ENCODE measurements at places on chromosomes 12 and 14. TPM values are rescaled to one million over a fixed set of nuclear protein-coding genes. Genes with fewer than 3 reads are reported as not detected.

The GPRC5A gene
- 0.34 TPM for total RNA-seq

The TMPRSS12 gene
- not detected for total RNA-seq

The PIANP gene
- 0.37 TPM for total RNA-seq

The CMKLR1 gene
- total RNA-seq: not detected

GRCh38 chr14:85221832-85222231 is 308.1 kb upstream of the FLRT2 start:
- DNase-seq: no peak
- no peaks in the 10 kb centered on the region for H3K27me3 ChIP-seq
- H3K4me1 ChIP-seq: no peaks in the 10 kb centered on the region
- no peak overlapping the region for H3K4me3 ChIP-seq
